ENCODE measurements at places on chromosomes 6 and 20.

DNA sequence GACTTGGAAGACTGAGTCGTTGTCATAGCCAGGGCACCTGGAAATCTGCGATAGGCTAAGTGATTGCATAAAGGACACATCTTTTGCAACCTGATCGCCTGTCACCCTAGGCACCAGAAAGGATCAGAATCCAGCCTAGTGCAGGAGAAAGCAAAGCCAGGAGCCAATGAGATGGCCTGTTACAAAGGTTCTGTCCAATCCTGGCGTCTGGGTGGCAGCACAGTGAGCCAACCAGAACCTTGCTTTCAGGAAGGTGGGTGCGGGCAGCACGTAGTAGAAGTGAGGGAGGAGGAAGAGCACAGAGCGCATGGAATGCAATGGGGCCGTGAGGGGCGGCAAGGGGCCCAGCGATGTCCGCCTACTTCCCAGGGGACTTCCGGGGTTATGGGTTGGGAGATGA, 120.4 kb upstream of the GGTLC1 start:
- DNase-seq: no peak

DNA sequence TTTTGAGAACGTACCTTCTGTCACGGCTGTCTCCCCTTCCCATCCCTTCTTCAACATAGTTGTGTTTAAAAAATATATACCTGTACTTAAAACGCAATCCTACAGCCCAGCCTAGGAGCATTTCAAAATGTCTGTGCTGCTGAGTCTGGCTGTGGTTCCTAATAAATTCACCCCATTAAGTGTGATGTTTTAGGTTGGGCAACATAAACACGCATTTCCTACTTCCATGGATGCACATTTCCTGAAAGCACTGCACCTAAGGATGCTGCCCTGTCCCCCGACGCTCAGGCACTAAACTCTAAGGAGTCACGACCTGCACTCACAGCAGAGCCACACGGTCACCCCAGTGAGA, 1.2 kb downstream of the REV3L start:
- DNase-seq: no peak

- no peak for DNase-seq
Observed at GRCh38 chr6:158131926-158132325, 36.1 kb downstream of the SERAC1 start.

GRCh38 chr6:80921861-80922460, 815.5 kb downstream of the BCKDHB start:
- no peak for DNase-seq

- no peak for DNase-seq
Observed at GRCh38 chr6:53062169-53062539, 3.0 kb upstream of the FBXO9 start.

GRCh38 chr6:157513004-157513603, 132.1 kb downstream of the ZDHHC14 start:
- DNase-seq: no peak

DNA sequence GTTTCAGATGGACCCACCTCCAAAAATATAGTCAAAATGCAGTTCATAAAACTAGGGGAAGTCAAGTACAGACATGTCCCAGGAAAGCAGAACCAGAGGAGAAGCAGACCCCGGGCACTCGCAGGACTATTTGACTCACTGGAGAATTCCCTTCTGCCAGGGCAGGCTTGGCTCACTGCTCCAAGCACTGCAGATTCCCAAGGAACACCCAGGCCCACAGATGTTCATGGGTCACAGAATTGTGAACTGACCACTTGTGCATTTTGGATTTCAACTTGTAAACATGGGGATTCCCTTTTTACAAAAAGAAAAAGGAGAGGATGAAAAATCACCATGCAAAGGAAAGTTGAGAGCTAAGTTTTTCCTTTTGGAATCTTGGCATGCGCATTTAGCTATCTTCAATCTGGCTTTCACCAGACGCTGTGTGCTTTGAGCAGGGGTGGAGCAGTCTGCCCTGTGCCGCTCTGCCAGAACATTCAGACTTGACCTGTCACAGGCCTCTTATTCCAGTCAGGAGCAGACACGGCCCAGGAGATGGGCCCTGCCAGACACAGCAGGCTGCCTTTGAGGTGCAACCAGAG, 237.5 kb upstream of the TAB2 start:
- DNase-seq: no peak

DNA sequence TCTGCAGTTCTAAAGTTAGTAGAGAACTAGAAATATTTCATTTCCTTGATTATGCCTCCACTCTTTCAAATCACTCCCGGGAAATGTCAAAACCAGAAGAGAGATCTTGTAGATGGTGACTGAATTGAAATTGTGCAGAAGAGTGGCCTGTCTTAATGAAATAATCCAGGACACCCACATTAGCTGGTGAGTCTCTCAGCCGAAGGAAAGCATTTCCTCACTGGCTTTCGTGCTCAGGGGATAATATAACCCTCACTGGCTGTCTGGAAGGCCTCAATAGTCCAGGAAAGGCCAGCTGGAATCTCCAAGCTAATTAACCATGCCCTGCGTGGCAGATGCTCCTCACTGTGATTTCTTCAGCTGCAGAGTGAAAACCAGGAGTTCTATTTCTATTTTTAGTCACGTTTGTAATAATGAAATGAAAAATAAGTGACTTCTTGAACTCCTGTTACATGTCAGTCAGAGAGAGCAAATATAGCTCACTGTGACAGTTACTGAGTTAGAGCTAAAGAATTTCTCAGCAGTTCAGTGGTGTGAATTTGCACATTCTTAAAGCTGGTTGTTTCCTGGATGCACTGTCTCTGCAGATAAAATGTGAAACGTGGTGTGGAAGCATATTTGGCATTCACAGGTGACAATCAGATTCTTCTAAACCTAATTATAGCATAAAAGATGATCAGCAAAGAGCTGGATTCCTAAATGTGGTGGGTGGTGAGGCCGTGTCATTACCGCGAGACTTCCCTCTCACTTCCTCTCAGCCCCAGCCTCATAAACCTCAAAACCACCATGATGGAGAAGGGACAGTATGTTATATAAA, 211.7 kb downstream of the LMBRD1 start:
- DNase-seq: no peak

DNA sequence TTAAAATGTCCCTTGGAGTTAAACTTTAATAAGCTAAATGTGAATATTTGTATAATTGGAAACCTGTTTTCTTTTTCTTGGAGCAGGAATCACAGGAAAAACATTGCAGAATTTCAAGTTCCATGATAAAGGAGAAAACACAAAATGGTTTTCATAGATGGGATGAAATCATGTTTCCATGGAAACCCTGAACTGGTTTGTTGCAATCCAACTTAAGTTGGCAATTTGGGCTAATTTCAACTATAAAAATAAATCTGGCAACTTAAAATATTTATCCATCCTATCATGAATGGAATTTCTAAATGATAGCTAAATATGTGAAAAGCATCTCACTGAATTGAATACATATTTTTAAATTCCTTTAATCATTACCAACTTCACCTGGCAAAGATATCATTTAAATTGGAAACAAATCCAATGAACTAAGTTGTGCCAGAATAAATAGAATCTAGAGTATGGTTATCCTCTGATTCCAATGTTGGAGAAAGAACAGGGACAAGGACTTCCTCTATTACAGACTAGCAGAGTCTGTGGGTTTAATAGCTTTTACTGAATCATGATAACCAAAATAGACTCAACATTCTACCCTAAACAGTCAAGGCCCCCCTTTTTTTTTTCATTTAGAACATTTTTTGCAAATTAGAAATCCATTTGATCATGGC, 33.2 kb downstream of the COL21A1 start:
- no peak for DNase-seq

DNA sequence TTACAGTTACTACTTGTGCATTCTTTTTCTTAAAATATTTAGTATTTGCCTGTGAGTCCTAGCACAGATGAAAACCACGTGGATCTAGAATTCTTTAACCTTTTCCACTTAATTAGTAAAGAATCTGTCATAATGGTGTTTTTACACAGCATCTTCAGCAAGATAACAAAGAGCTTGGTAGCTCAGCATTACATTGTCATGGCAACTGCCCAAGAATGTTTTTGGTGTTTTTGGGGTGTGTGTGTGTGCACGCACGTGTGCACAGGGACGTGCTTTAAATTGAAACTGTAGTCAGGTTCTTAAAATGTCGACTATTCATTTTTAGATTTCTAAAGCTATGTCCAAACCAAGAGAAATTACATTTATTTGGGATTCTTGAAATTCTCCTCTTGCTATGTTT, 108.0 kb downstream of the FIG4 start:
- no peak for DNase-seq

- DNase-seq: no peak
Observed at GRCh38 chr20:6811262-6812035, 44.0 kb downstream of the BMP2 start.

GRCh38 chr6:36851149-36851614, 11.9 kb upstream of the CPNE5 start:
- no peak for DNase-seq

GRCh38 chr20:9966966-9967365, 67.8 kb upstream of the ANKEF1 start:
- DNase-seq: no peak

GRCh38 chr20:64077876-64078551, 1.3 kb downstream of the RGS19 start:
- DNase-seq: no peak

DNA sequence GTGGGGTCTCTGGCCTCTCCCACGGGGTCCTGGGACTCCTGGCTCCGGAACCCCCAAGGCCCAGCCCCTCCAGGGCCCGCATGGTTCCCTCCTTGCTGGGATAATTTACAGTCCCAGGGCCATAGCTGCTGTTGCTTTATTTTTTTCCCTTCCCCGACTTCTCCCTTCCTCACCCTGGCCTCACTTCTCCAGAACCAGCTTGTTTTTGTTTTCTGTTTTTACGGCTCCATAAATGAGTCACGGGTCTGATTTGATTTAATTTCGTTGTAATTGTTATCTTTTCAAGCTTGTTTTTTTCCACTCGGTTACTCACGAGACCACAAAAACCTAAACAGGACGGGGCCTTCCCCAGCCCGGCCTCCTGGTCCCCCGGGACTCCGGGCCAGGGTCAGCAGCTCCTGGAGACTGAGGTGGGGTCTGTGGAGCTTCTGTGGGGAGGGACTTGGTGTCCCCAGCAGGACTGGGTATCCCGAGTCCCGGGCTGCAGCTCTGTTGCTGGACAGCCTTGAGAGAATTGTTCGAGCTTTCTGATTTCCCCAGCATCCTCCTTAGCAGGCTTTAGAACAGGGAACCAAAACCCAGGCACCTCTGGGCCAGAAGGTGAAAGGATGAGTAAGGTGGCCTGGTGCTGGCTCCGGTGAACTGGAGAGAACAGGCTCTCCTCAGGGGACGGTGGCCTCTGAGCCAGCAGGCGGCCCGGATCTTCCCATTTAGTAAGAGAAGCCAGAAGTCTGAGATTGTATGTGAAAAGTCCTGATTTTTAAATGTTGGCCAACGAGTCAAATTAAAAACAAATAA, 94.9 kb downstream of the CEBPB start:
- no peak for DNase-seq

DNA sequence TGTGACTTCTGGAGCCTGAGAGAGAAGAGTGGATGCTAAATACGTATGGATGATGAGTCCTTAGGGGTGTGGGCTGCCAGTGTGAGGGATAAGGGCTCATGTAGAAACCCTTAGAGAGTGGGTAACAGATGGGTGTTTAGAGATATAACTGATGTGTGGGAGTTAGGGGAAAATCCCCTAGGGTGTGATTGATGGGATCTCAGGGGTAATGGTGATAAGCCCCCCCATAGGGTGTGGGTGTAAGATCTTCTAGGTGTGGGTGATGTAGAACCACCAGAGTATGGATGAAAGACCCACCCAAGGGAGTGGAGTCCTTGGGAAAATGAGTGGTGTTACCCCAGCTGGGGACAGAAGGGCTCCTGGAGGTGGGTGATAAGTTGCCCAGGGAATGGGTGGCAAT, 26.3 kb downstream of the SLC12A5 start:
- no peak for DNase-seq

GRCh38 chr6:82073484-82073883, 174.1 kb downstream of the IBTK start:
- DNase-seq: no peak

- DNase-seq: no peak
Observed at GRCh38 chr6:33815854-33816253, 12.1 kb upstream of the MLN start.

DNA sequence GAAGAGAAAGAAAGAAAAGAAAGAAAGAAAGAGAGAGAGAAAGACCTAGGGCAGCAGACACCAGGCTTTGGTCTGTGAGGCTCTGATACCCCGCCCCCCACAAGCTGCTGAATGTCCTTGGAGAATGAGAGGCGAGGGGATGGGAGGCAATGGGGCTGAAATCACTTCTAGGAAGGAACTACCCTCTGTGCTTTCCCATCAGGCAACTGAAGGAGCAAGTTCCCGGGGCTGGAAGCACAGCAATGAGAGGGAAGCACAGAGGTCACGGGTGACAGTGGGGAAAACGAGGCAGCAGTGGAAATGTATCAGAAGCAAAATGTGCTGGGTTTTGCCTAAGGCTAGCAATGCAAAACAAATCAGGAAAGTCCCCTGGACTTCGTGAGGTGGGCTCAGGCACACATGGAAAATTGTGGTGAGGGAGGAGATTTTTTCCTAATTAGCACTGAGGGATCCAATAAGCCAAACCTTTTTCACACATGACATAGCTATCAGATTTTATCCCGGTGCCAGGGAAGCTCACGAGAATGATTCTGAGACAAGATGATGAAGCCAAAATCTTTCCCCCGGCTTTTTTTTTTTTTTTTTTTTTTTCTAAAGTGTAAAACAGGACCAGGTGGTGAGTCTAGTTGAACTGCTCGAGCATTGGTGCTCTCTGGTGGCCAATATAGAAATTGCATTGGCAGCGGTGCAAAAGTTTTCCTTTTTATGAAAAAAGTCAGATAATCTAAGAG, 16.8 kb upstream of the ARFGEF2 start:
- no peak for DNase-seq

DNA sequence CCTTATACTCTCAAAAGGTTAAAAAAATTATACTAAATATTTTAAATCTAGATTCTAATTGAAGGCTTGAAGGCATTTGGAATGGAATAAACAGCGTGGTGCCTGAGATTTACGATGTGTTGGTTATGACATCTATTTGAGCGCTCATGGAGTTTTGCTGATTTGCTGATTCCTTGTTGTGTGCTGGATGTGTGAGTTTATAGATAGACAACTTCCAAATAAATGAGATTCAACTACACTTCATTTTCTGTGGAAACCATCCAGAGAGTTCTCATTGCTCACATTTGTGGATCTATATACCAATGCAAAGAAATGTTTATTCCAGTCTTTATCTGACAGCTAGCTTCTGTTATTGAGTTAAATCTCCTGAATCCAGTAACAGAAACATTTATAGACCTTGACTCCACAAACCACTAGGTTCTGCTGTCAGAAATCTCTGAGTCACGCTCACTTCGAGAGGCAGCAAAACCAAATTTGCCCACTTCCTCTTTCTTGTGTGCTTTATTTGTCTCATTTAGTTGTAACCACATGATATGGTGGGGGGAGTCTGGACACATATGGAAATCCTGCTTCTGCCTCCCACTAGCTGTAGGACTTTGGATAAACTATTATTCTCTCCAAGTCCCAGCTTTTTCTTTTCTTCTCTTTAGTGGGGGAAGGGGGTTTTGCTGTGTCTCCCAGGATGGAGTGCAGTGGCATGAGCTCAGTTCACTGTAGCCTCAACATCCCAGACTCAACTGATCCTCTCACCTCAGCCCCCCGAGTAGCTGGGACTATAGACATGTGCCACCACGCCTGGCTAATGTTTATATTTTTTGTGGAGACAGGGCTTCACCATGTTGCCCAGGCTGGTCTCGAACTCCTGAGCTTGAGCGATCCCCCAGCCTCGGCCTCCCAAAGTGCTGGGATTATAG, 54.5 kb downstream of the IPCEF1 start:
- DNase-seq: no peak
